Forelimb muscle (tissue), 1 donor: ENCODE measurements at places on chromosomes 7 and 10.

GRCh38 chr7:124255041-124255655, 222.3 kb upstream of the TMEM229A start:
- DNase-seq, result no peak

GRCh38 chr7:137628216-137628615, 218.6 kb downstream of the DGKI start:
- no peak for DNase-seq

DNA sequence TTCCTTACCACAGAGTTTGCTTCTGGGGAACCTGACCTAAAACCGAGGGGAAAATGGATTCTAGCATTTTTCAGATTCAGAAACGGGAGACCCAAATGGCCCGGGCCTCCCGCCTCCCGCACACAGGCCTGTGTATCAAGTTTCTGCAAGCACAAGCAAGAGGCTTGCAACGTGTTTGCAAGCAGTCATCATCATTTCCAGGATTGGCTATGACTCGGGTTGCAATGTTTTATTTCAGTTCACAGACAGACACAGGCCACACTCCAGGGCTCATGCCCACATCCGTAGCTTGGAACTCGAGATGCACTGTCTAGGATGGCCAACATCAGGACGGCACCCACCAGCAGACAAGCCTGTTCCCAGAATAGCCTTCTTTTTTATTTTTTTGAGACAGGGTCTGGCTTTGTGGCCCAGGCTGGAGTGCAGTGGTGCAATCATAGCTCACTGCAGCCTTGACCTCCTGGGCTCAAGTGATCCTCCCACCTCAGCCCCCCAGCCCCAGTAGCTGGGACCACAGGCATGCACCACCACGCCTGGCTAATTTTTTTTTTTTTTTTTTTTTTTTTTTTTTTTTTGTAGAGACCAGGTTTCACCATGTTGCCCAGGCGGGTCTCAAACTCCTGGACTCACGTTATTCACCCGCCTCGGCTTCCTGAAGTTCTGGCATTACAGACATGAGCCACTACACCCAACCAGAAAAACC, 68.1 kb upstream of the FOXK1 start:
- no peak for DNase-seq

DNA sequence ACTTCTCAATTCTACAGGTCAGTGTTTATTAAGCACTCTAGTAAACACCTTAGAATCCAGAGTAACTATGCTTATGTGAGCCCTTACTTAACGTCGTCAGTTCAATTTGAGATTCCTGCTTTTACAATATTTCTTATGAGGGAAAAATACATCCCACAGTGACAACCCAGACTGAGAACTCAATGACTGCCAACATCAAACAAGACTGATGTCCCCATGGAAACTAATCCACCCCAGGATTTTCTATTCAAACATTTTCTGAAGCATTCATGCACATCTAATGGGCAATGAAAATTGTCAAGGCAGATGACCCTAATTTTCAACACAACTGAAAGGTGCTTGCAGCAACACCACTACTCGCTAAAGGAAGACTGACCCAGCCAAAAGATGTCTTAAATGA, 67.0 kb downstream of the ATE1 start:
- DNase-seq, result no peak

- no peak for DNase-seq
Measured at GRCh38 chr7:1007901-1008300, 24.9 kb downstream of the CYP2W1 start.

- no peak for DNase-seq
Measured at GRCh38 chr7:140211698-140212097, 34.9 kb upstream of the KDM7A start.

GRCh38 chr7:106767498-106768323, 97.4 kb upstream of the PIK3CG start:
- no peak for DNase-seq

GRCh38 chr10:32938554-32939061, 19.4 kb downstream of the ITGB1 start:
- no peak for DNase-seq

DNA sequence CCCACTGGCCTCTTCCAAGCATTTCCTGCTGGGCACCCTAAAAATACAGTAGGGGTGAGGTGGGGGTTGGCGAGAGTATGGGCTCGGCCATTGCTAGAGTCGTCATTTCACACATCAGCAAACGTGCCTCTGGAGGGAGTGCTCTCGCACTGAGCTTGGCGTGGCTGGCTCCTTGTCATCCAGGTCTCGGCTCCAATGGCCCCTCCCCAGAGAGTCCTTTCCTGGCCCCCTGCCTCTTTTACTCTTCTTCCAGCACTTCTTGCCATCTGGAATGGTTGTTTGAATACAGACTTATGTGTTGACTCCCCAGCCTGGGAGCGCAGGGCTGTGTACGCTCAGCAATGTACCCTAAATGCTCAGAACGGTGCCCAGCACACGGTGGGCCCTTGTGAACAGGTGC, 18.8 kb downstream of the UNC5B start:
- no peak for DNase-seq

DNA sequence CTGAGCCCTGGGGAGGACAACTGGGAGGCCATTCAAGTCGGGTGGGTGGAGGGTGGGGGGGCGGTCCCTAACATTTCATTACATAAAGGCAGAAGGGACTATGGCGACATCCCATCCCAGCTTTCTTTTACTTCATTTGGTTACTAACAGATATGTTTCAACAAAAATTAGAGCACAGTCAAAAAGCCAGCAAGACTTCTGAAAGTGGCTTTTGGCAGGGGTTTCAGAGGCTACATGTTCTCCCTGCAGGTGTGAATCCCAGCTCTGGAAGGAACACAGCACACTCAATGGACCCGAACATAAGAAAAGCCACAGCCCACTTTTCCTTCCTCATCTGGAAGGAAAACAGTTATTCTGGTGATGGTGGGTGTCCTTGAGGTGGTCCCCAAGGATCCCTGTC, 7.1 kb downstream of the FAM171A1 start:
- DNase-seq, result no peak
